ENCODE measurements at places on chromosomes 6 and 20.

- DNase-seq = no peak
These were observed 128.4 kb upstream of the JAG1 start for GRCh38 chr20:10802236-10802635.

GRCh38 chr6:53529324-53530036 lies 15.4 kb downstream of the GCLC start:
- no peak for DNase-seq

- DNase-seq = no peak
These were observed 191.2 kb downstream of the BCAS1 start for GRCh38 chr20:53879048-53879684.

- DNase-seq = no peak
These were observed 296.3 kb downstream of the CDKAL1 start for GRCh38 chr6:20830576-20830975.

GRCh38 chr20:57346477-57346876 lies 4.6 kb upstream of the RAE1 start:
- DNase-seq = peak; percentile 65

GRCh38 chr6:38573801-38574395 lies 65.8 kb downstream of the BTBD9 start:
- DNase-seq = no peak

- DNase-seq = no peak
These were observed 12.9 kb upstream of the NKX2-2 start for GRCh38 chr20:21526776-21527175.

DNA sequence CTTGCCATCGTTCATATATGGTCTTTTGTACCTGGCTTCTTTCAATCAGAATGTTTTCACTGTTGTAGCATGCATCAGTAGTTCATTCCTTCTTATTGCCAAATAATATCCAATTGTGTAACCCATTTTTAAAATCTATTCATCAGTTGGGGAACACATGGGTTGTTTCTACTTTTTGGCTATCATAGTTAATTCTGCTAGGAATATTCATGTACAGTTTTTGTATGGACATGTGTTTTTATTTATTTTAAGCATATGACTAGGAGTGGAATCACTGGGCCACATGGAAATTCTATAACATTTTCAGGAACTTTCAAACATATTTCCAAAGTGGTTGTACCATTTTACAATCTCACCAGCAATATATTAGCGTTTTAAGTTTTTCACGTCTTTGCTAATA lies 187.4 kb upstream of the PRND start:
- no peak for DNase-seq

DNA sequence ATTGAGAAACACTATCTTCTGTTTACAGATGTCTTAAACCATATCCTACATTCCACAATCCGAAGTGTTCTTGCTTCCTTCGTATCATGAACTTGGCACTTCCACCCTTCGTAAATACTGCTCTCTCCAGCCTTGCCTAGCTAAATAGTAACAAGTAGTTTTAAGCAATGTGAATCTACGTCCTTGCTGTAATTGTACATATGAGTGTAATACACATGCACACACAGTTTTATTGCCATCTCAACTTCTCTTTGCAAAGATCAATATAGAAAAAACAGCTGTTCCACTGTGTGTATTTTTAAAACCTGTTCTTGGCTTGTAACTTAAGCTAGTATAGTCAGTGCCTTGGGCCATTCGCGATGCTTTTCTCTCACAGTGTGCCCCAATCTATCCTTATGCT lies 1524.7 kb downstream of the GRIK2 start:
- DNase-seq = no peak
